Lung (tissue), 17 donors: ENCODE measurements at places on chromosomes 2 and 18.
A peak's percentile ranks its signal among the peaks of the same experiment; 100 is the strongest.

GRCh38 chr2:205657579-205657978 is 24.7 kb upstream of the NRP2 start:
- H3K27ac ChIP-seq: no peak overlapping the region
- H3K4me3 ChIP-seq: no peak overlapping the region
- H3K4me1 ChIP-seq: no peaks in the 10 kb centered on the region

- H3K27me3 ChIP-seq: no peaks in the 10 kb centered on the region
- no peaks in the 10 kb centered on the region for H3K36me3 ChIP-seq
- H3K4me3 ChIP-seq: no peak overlapping the region
- H3K4me1 ChIP-seq: no peaks in the 10 kb centered on the region
- H3K27ac ChIP-seq: no peak overlapping the region
These were observed 41.5 kb upstream of the MMADHC start for GRCh38 chr2:149629026-149629425.

DNA sequence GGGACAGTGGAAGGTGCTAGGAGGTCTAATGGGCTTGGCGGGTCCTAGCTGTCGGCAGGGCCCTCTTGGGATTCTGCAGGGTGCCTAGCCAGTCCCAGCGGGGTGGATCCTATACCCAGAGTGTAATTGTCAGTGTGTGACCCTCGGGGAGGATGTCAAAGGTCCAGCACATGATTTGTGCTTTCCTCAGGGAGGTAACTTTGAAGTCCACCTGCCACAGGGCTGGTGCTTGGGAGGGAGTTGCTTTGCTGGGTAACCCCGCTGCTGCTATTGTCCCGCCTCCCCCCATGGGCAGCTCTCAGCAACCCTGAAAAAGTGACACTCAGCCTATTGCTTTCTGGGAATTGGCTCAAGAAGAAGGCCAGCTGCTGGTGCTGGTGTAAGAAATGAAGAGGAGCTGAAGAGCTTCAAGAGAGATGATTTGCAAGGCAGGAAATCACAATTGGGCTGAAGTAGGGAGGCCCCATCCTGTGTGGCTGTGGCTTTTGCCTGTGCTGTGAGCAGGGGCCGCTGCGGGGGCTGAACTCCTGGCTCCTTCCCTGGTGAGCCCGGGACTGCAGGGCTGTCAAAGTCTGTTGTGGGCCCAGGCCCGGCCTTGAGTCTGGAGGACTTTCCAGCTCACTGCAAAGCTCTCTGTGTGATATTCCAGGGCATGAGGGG is 36.4 kb downstream of the EMILIN2 start:
- no peaks in the 10 kb centered on the region for H3K27me3 ChIP-seq
- H3K27ac ChIP-seq: no peak overlapping the region
- H3K36me3 ChIP-seq: no peaks in the 10 kb centered on the region
- peak; percentile 75 for DNase-seq
- peaks cover 18% of the 10 kb centered on the region for H3K4me1 ChIP-seq
- no peak overlapping the region for H3K4me3 ChIP-seq

- peak; percentile 27 for DNase-seq
- peaks cover 50% of the 10 kb centered on the region for H3K4me1 ChIP-seq
- no peak overlapping the region for H3K4me3 ChIP-seq
- no peaks in the 10 kb centered on the region for H3K36me3 ChIP-seq
- H3K27me3 ChIP-seq: no peaks in the 10 kb centered on the region
These were observed 112.2 kb downstream of the ZNF385B start for GRCh38 chr2:179749210-179749609.

DNA sequence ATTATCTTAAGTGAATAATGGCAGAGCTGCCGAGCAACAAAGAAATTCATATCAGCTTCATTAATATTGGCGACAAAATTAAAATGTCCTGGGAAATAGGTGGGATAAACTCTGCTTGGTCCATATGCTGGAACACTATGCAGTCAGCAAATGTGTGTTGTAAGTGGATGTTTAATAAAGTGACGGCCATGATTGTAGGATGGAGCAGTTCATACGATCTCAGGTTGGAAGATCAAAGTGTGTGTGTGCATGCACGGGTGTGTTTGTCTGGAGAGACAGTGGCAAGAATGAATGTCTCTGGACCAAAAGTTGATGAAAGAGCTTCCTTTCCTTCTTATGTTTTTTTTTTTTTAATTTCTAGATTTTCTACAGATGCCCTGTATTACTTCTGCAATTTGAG is 14.8 kb downstream of the TWIST2 start:
- peaks cover 7% of the 10 kb centered on the region for H3K4me1 ChIP-seq
- no peak overlapping the region for H3K27ac ChIP-seq
- no peaks in the 10 kb centered on the region for H3K36me3 ChIP-seq
- DNase-seq: no peak
- no peak overlapping the region for H3K4me3 ChIP-seq

- no peak overlapping the region for H3K27ac ChIP-seq
- H3K4me1 ChIP-seq: peaks cover 6% of the 10 kb centered on the region
- DNase-seq: no peak
- H3K27me3 ChIP-seq: no peaks in the 10 kb centered on the region
- peaks cover 2% of the 10 kb centered on the region for H3K36me3 ChIP-seq
These were observed 81.4 kb upstream of the MSH2 start for GRCh38 chr2:47321411-47322031.

DNA sequence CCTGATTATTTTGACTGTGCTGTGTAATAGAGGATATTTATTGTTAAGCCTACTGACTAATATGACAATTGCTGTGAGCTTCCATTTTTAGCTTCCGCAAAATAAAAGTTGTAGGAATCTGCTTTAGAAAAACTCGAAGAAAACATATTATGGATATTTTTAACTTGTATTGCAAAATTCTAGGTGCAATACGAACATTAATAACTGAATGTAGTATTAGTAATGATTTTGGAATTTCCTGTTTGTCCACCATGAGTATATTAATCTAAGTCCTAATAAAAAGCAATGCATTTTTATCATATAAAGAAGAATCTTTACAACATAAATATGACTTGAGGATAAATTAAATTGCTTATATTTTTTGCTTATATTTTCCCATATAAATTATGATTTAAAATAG is 2.4 kb upstream of the DSC3 start:
- H3K4me1 ChIP-seq: no peaks in the 10 kb centered on the region
- no peak overlapping the region for H3K27ac ChIP-seq
- DNase-seq: no peak
- peaks cover 55% of the 10 kb centered on the region for H3K27me3 ChIP-seq
- H3K4me3 ChIP-seq: no peak overlapping the region

GRCh38 chr2:121746071-121746578 is 9.3 kb upstream of the TSN start:
- H3K27me3 ChIP-seq: no peaks in the 10 kb centered on the region
- DNase-seq: no peak

DNA sequence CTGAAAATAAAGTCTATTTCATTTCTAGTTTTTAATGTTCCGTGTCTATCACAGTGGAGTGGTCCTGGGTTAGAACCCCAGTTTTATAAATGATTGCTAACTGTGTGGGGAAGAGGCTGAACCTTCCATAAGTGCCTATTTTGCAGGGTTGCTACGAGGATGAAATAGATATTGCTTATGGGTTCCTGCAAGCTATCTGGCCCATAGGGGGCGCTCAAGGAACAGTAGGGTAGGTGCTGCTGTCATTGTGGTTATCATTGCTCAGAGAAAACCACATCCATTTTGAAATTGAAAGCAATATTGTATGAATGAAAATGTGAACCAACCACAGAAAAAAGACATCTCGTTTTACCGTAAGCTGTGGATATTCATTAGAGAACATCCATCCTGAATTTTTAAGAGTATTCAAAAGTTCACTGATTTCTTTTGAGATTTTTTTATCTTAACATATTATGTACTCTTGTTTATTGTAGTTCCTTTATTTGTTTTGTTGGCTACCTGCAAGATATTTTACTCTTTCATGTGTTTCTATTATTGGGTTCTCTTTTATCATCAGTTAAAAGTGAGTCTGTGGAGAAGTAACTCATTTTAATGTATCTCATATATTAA is 261.6 kb downstream of the NAPG start:
- peaks cover 65% of the 10 kb centered on the region for H3K36me3 ChIP-seq
- H3K27ac ChIP-seq: no peak overlapping the region
- H3K4me1 ChIP-seq: no peaks in the 10 kb centered on the region
- peak; percentile 84 for DNase-seq
- H3K4me3 ChIP-seq: no peak overlapping the region

DNA sequence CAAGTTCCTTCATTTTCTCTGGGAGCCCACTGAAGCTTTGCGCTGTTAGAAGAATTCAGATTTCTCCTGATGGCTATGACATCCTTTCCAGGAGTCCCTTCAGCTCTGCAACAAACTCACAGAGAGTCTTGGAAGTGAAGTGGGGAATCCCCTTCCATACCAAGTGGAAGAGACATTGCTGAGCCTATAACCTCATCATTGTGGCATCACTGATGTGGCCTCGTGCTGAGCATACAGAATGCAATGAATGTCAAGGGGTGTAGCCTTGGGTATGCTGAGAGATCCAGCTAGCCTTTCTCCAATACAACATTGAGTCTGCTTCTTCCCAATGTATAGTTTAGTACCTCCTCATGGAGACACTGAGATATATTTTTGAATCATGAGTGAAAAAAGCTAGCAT is 311.1 kb upstream of the RAB12 start:
- H3K4me3 ChIP-seq: no peak overlapping the region
- peaks cover 8% of the 10 kb centered on the region for H3K36me3 ChIP-seq

GRCh38 chr2:6626401-6627012 is 239.2 kb downstream of the CMPK2 start:
- no peaks in the 10 kb centered on the region for H3K27me3 ChIP-seq
- H3K4me1 ChIP-seq: no peaks in the 10 kb centered on the region
- no peaks in the 10 kb centered on the region for H3K36me3 ChIP-seq
- H3K4me3 ChIP-seq: no peak overlapping the region
- no peak for DNase-seq

GRCh38 chr2:43894743-43895142 is 56.0 kb downstream of the ABCG8 start:
- H3K4me3 ChIP-seq: no peak overlapping the region
- H3K4me1 ChIP-seq: no peaks in the 10 kb centered on the region
- no peak for DNase-seq
- no peak overlapping the region for H3K27ac ChIP-seq
- no peaks in the 10 kb centered on the region for H3K27me3 ChIP-seq
- peaks cover 57% of the 10 kb centered on the region for H3K36me3 ChIP-seq

GRCh38 chr2:70961648-70961994 is 16.8 kb upstream of the ANKRD53 start:
- no peak overlapping the region for H3K27ac ChIP-seq
- H3K36me3 ChIP-seq: no peaks in the 10 kb centered on the region
- peaks cover 20% of the 10 kb centered on the region for H3K27me3 ChIP-seq
- H3K4me1 ChIP-seq: no peaks in the 10 kb centered on the region

DNA sequence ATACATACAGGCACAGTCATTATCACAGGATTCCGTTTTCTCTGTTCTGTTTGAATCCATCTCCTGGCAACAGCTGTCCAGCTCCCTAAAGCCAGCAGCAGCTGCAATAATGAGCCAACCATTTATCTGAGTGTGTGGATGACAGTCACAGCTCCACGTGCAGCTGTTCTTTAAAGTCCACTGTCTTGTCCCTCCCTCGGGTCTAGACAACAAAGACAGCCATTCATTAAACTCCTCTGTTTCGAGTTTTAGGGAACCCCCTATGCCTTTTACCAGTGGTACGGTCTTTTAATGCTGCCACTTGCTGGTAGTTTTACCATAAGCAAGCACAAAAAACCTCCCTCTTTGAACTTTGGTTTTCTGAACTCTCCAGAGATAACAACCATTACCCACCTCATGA is 16.0 kb upstream of the MSGN1 start:
- peaks cover 3% of the 10 kb centered on the region for H3K4me1 ChIP-seq
- peak; percentile 66 for DNase-seq
- H3K27ac ChIP-seq: no peak overlapping the region

- no peak overlapping the region for H3K4me3 ChIP-seq
- H3K27ac ChIP-seq: no peak overlapping the region
- H3K36me3 ChIP-seq: no peaks in the 10 kb centered on the region
- no peaks in the 10 kb centered on the region for H3K27me3 ChIP-seq
- no peak for DNase-seq
These were observed 200.5 kb upstream of the ST6GAL2 start for GRCh38 chr2:107086497-107086896.

- no peak overlapping the region for H3K4me3 ChIP-seq
- no peak for DNase-seq
- H3K4me1 ChIP-seq: no peaks in the 10 kb centered on the region
- H3K27ac ChIP-seq: no peak overlapping the region
- no peaks in the 10 kb centered on the region for H3K27me3 ChIP-seq
These were observed 151.8 kb upstream of the UNC80 start for GRCh38 chr2:209619782-209620181.

GRCh38 chr2:236967499-236967783 is 118.2 kb upstream of the COPS8 start:
- no peaks in the 10 kb centered on the region for H3K36me3 ChIP-seq
- H3K27ac ChIP-seq: no peak overlapping the region
- DNase-seq: no peak
- H3K4me1 ChIP-seq: peaks cover 6% of the 10 kb centered on the region
- H3K27me3 ChIP-seq: no peaks in the 10 kb centered on the region

GRCh38 chr2:170185319-170185718 is 7.4 kb downstream of the MYO3B start:
- H3K27me3 ChIP-seq: no peaks in the 10 kb centered on the region
- no peak for DNase-seq
- no peak overlapping the region for H3K4me3 ChIP-seq
- H3K36me3 ChIP-seq: no peaks in the 10 kb centered on the region

GRCh38 chr18:76837071-76837470 is 14.7 kb downstream of the ZNF236 start:
- H3K27ac ChIP-seq: no peak overlapping the region
- H3K36me3 ChIP-seq: no peaks in the 10 kb centered on the region
- no peaks in the 10 kb centered on the region for H3K27me3 ChIP-seq

DNA sequence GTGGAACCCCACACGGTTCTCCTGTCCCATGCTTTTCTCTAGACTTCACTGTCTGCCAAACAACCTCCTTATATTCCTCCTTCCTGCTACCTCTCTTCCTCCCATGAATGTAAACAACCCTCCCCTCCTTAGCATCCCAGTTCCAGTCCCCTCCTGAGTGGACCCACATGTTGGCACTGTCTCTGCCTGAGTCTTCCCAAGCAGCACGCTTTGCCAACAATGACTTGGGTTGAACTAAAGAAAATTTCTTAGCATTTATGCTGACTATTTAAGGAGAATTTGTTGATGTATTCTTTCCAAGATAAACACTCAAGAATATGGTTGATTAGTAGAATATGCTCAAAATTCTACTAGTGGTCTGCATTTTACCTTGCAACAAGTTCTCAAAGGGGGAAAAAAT is 338.0 kb downstream of the TNS1 start:
- DNase-seq: no peak
- H3K27ac ChIP-seq: no peak overlapping the region
- H3K4me3 ChIP-seq: no peak overlapping the region
- no peaks in the 10 kb centered on the region for H3K36me3 ChIP-seq

- no peaks in the 10 kb centered on the region for H3K36me3 ChIP-seq
- H3K27ac ChIP-seq: no peak overlapping the region
- DNase-seq: no peak
- H3K27me3 ChIP-seq: no peaks in the 10 kb centered on the region
These were observed 103.5 kb upstream of the MAP3K20 start for GRCh38 chr2:172972005-172972619.

DNA sequence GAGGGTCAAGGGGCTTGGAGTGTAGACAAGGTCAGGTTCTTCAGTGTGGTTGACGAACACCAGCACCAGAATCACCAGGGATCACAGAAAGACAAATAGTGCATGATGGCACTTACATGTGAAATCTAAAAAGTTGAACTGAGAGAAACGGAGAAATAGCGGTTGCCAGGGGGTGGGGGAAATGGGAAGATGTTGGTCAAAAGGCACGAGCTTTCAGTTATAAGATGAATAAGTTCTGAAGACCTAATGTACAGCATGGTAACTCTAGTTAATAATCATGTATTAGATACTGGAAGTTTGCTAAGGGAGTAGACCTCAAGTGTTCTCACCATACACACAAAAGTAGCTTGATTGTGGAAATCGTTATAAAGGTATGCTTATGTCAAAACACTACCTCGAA is 43.7 kb upstream of the DARS1 start:
- no peak overlapping the region for H3K4me3 ChIP-seq
- H3K27me3 ChIP-seq: no peaks in the 10 kb centered on the region
- no peak overlapping the region for H3K27ac ChIP-seq
- peaks cover 5% of the 10 kb centered on the region for H3K4me1 ChIP-seq
- no peak for DNase-seq
- no peaks in the 10 kb centered on the region for H3K36me3 ChIP-seq
